ENCODE measurements at places on chromosomes 5 and 9. TPM values are rescaled to one million over a fixed set of nuclear protein-coding genes. Genes with fewer than 3 reads are reported as not detected.

- no peak for DNase-seq
These were observed 4.3 kb downstream of the CACNA1B start for GRCh38 chr9:137881591-137882505.

- no peak for DNase-seq
These were observed 52.6 kb upstream of the RNU6ATAC start for GRCh38 chr9:134216961-134217360.

DNA sequence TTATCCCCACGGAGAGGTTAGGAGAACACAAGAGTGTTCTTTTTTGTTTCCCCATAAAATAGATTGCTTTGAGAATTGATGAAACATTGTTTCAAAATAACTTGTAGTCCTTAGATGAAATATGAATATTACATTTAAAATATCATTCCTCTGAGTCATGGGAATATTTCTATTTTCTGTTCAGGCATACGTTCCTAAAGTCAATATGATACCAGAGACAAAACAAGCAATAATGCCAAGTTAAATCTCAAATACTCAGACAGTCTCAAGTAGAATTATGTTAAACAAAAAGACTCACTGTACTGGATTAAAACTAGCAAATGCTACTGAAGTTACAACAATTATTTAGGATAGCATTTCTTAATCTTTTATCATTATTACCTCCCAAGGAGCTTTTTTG, 111.7 kb upstream of the C6 start:
- no peak for DNase-seq

Gene CAPSL
- 0.09 TPM for polyA plus RNA-seq

Gene GRXCR2
- polyA plus RNA-seq = not detected

Gene ZDHHC11B
- not detected for polyA plus RNA-seq

Gene SOHLH1
- polyA plus RNA-seq = not detected

All from AG04450 (cell line).